Stimulated activated CD4-positive, alpha-beta T cell treated with anti-CD3 and anti-CD28 coated beads, Interleukin-15, amount 100 ng/mL, for 48 hours (primary cell): ENCODE measurements at places on chromosomes 5 and 9.

DNA sequence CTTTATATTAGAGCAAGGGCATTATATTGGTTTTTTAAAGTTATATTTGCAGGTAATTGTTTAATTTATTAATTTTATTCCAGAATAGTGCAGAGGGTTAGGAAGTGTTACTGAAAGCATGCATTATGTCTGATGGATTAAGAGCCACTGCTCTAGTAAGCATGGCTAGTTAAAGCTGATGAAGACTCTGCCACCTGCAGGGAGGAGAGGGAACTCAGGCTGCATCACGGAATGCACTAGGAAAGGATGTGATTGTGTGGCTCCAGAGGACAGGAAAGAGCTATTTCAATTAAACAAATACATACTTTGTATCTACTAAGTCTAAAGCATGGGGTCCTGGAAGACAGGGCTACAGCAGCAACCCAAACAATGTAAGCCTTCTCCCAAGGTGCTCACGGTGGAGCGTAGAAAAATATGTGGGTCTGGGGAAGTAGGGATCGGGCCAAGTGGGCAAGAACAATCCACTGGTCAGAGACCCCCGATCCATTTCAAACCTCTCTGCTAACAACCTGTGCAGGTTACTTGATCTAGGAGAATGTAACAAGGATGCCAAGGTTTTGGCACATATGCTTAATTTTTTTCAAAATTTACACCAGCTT lies 15.3 kb upstream of the GRXCR2 start:
- DNase-seq: no peak

DNA sequence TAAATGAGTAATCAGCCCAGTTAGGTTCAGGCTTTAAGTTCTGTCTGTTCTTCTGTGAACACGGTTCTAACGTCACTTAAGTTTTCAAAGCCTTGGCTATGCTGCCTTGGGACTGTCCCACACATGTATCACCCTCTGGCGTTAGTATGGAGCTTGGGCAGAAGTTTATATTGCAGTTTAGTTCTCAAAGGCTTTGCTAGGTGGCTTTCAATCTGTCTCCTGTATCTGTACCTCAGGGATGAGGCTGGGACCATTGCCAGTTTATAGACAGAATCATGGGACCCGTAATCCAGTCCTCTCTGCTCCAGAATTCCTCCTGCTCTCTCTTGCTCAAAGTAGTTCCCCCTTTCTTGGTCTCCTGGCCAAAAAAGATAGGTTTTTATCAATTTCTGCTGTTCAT lies 12.1 kb downstream of the C9orf40 start:
- DNase-seq: no peak

GRCh38 chr9:121295662-121296191 lies 27.8 kb downstream of the GSN start:
- DNase-seq: no peak

DNA sequence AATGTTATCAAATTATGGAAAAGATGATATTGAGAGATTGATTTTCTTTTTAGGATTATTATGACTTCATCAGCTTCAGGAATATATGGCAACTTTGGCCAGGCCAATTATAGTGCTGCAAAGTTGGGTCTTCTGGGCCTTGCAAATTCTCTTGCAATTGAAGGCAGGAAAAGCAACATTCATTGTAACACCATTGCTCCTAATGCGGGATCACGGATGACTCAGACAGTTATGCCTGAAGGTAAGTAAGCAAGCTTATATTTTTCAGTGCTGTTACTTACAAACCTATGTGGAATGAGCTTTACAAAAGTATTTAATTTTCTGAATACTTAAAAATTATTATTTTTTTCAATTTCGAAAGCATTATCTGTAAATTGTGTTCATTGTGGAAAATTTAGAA lies 26.5 kb downstream of the HSD17B4 start:
- no peak for DNase-seq

DNA sequence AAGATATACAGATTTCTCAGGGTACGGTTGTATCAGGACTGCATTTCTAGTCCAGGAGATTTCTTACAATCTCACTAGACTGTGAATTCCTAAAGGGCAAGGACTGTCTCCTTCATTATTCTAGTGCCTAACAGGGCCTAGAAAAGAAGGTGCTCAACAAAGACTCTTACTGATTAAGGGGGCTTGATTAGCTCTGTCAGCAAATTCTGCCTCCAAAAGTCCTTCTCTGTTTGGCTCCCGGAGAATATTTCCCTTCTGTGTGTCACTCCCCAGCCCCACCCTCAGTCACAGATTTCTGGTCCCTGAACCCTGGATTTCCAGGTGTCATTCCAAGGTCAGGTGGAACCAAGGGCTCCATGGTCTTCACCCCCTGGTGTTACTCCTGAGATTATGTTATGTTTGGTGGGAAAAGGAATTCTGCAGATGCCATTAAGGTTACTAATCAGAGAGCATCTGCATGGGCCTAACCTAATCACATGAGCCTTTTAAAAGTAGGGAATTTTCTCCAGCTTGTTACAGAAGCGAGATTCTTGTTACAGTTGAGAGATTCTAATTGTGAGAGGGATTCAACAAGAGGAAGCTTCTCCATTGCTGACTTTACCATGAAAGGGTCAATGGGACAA lies 167.7 kb upstream of the LHFPL2 start:
- no peak for DNase-seq

- DNase-seq: no peak
Observed at GRCh38 chr5:11052871-11053270, 291.8 kb upstream of the DAP start.

DNA sequence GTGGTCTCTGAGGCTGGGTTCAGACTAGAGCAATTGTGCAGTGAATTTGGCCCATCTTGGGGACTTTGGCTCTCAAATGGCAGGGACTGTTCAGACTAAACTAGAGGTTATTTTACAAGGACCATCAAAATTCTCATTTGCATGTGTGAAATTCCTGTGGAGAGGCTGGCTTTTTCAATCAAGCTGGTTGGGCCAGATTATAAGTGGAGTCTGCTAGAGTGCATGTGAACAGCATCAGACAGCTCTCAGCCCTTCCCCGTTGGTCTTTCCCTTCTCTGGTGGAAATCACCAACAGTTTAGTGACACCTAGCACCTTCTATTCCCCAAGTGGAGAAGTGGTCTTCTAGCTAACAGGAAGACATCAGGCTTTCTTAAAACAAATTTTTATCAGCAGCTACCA lies 301.3 kb downstream of the CWC27 start:
- no peak for DNase-seq

DNA sequence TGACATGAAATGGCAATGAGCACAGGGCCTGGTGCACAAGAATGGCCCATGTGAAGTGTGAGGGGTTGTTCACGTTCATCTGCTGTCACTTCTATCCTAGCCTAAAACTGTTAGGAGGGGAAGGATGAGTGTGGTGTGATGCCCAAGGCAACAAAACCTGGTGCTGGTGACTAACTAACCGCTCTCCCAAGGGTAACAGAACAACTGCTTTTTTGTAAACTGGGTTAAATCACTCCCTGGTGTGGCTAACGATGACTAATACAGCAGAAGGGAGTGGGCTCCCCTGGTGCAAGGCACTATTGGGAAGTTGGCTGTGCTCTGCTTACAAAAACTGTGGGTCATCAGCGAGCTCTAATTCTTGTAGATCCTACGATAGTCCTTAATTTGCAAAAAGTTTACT lies 103.2 kb upstream of the VCAN start:
- no peak for DNase-seq
